ENCODE measurements at places on chromosomes 16 and 17. TPM values are rescaled to one million over a fixed set of nuclear protein-coding genes. Genes with fewer than 3 reads are reported as not detected.

DNA sequence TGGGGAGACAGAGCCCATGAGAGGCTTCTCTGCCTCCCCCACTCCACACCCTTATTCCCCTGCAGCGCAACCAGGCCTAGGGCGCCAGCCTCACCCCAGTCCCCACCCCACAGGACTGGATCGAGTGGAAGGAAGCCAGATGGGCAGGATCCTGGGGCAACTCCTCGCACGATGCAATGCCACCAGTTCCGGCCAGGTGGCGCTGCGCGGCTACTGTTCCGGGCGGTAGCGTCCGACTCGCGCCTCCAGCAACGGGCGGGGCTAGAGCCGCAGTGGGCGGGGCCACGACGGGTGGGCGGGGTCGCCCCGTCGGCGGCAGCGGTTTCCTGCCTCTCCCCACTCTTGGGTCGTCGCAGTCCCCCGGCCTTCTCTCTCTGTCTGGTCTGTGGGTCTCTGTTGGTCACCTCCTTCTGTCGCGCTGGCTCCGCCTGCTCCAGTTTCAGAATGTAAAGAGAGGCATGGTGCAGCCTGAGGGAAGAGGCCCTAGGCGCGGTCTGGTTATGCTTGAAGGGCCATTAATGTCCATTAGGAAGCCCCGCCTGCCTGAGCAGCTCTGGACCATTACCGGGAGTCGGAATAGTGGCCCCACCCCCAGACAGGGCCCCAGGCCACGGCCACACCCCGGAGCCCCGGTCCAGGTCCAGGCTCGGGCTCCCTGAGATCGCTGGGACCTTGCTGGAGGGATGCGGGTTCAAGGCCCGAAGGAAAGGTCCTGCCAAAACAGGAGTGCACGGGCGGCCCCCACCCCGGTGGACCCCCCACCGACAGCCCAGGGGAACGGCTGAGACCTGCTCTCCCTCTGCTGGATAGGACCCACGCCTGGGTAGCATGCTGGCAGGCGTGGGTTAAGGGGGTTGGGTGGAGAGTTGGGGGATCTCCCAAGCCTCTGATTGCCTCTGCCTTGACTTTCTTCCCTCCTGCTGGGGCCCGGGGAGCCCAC, 3.3 kb upstream of the NHERF2 start:
- no peak for DNase-seq

Gene ADAM11
- total RNA-seq: 0.25 TPM

Gene SPNS3
- total RNA-seq: 0.13 TPM

- no peak for DNase-seq
Observed at GRCh38 chr16:1651974-1652312, 26.1 kb upstream of the JPT2 start.

- no peak for DNase-seq
Observed at GRCh38 chr17:72426948-72427760, 306.3 kb downstream of the SOX9 start.

DNA sequence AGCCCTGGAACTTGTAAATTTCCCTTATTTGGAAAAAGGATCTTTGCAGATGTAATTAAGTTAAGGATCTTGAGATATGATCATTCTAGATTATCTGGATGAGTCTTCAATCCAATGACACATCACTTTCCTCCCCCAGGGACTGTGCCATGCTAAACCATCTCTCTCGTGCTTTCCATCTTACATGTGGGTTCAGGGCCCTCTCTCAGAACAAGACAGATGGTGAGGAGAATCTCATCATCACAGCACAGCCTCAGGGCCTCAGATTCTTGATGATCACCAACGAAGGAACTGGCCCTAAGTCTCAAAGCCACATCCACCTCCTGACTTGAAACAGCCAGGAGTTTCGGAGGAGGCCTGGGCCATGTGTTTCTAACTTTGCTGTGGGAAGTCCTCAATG, 78.7 kb downstream of the LITAF start:
- no peak for DNase-seq

GRCh38 chr16:65010125-65010524, 111.7 kb downstream of the CDH11 start:
- DNase-seq: no peak

Gene SLFN14
- total RNA-seq: not detected

- no peak for DNase-seq
Observed at GRCh38 chr17:71363661-71364060, 757.2 kb upstream of the SOX9 start.

- DNase-seq: peak; percentile 80
Observed at GRCh38 chr16:3305109-3306068, at the start of the genes TIGD7 and ZNF75A. Gene TIGD7, minus strand, starts transcription at chr16:3305430. Its CDS starts 4,816 bp downstream, at chr16:3300614. Gene ZNF75A, plus strand, starts transcription at chr16:3305497. Its CDS starts 2,932 bp downstream, at chr16:3308429.

Gene DPEP3
- not detected for total RNA-seq

Gene LITAFD
- not detected for total RNA-seq

Gene MTSS2
- 13.0 TPM for total RNA-seq

GRCh38 chr16:29820730-29821642, 724 bp downstream of the MVP start:
- no peak for DNase-seq

Gene CACNG1
- not detected for total RNA-seq

GRCh38 chr16:50265260-50265659, 1.1 kb upstream of the ADCY7 start:
- DNase-seq: no peak

Gene PRKCB
- total RNA-seq: not detected

DNA sequence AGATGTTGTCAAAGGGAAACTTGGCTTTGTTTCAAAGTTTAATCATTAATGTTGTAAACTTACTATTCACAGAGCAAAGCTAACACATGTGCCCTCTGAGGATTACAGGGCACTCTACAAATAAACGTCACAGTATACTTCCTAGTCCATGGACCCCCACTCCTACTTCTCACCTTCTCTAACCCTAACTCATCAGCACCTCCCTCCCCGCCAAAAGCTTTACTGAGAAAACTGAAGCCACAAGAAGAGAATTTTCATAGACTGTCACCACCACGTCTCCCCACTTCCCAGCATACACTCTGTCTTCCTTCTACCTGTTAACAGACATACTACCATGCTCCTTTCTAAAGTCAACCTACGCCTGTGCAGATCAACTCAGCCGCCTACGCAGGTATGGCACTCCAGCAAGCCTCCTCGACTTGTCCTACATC, 29.0 kb downstream of the HELZ start:
- DNase-seq: no peak

- no peak for DNase-seq
Observed at GRCh38 chr17:37050920-37051319, 102.2 kb downstream of the AATF start.

- DNase-seq: no peak
Observed at GRCh38 chr17:63477480-63478440, 899 bp downstream of the ACE start.

DNA sequence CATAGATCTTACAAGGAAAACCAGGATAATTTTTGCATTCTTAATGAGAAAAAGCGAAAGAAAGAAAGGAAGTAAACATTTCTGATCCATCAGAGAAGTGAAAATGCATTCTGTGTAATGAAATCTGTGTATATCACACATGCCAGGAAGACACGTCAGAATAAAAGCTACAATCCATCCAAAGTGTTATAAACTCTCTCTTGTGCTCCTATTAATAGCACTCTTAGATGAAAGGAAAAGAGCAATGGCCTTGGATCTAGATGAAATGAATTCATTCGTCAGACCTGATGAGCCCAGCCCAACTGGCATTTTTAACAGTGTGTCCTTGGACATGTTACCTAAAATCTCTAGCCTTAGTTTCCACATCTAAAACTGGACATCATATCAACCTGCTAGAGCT, 885.5 kb downstream of the CDH11 start:
- no peak for DNase-seq

DNA sequence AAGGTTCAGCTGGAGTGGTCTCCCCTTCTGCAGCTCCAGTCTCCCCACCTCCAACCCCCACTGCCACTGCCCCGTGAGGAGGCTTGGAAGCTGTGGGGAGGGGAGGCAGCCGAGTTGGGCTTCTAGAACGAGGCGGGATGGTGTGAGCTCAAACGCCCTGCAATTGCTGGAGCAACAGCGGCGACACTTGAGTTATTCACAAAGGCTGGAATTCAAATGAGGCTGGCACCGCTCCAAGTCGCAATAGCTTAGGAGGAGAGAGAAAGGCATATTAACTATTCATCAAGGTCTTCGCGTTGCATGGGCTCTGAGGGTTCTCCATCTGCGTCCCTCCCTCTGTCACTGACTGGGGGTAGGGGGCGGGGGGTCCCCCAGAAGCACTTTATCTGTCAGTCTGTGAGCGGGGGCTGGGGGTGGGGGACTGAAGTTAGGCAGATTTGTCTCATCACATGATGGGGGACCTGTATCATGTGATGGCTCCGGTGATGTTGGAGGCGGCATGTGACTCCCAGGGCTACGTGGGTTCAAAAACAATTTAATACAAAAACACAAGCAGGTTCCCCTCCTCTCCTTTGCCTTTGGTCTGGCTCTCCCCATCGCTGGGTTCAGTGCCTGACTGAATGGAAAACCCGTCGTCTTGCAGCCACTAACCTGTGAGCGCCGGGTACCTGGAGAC, 70.5 kb downstream of the RBBP6 start:
- peak; percentile 19 for DNase-seq

DNA sequence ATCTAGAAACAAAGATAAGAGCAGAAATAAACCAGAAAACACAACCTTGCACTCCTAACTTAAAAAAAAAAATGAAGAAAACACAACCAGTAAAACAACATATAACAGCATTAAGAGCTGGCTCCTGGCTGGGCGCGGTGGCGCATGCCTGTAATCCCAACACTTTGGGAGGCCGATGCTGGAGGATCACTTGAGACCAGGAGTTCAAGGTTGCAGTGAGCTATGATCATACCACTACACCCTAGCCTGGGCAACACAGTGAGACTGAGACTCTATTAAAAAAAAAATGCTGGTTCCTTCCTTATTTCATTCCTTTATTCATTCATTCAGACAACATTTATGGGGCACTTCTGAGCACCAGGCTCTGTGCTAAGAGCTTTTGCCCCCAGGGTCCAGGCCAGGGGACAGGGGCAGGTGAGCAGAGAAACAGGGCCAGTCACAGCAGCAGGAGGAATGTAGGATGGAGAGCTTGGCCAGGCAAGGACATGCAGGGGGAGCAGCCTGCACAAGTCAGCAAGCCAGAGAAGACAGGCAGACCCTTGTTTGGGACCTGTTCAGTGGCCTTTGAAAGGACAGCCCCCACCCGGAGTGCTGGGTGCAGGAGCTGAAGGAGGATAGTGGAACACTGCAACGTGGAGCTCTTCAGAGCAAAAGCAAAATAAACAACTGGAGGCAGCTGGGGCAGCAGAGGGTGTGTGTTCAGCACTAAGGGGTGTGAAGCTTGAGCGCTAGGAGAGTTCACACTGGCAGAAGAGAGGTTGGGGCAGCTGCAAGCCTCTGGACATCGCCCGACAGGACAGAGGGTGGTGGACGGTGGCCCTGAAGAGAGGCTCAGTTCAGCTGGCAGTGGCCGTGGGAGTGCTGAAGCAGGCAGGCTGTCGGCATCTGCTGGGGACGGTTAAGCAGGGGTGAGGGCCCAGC, 2.6 kb downstream of the STH start:
- DNase-seq: no peak

DNA sequence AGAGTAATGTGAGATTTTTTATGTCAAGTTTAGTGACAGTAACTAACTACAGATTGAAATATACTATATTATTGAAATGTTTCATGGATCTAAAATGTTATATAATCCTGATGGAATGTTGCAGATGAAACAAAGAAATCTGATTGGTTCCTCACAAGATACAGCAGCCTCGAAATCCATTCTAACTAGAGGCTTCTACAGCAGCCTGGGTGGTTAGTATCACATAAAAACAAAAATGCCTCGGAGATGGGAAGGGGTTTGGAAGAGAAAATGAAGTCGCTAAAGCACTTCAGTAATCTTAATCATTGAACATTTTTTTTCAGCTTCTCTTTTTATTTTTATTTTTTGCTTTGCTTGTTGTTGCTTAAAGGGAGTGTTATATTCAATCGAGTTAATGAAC, 75.2 kb downstream of the TANC2 start:
- DNase-seq: no peak

Gene CDH11
- 210 TPM for total RNA-seq

Gene ZP2
- total RNA-seq: not detected

Gene CRYM
- not detected for total RNA-seq

Gene ASGR1
- total RNA-seq: 16.4 TPM

- no peak for DNase-seq
Observed at GRCh38 chr17:68611353-68612208, 10.4 kb upstream of the FAM20A start.

- no peak for DNase-seq
Observed at GRCh38 chr17:45999900-46000290, 845 bp downstream of the STH start.

DNA sequence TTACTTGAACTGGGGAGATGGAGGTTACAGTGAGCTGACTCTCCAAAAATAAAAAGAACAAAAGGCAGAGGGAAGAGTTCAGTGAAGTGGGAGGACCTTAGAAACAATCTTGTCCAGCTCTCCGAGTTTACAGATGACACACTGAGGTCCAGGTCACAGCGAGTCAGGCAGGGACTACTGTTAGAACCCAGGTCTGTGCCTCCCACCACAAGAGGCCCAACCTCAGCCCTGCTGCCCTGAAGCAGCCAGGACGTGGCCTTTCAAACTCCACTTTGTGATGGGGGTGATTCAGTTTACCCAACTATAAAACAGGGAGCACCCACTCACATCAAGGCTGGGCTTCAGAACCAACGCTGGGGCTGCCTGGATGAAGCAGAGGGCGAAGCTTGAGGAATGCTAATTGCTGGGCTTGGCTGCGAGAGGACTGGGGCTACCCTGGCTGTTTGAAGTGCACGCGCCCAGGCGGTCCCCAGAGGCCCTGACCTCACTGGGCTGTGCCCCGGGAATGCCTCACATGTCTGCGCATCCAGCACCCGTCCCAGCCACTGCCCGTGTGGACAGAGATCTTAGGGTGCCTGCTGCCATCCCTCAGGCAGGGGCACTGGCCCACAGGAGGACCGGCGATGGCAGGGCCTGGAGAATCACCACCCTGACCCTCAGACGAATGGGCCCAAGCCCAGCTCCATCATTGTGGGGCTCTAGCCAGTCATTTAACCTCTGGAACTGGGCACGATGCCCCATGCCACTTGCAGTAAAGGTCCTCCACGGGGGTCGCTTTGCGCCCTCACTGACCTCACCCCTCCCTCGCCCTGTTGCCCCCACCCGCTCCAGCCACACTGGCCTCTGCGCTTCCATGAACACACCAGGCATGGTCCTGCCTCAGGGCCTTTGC, 11.4 kb downstream of the SLC5A10 start:
- DNase-seq: no peak

GRCh38 chr16:3800477-3801270, 79.8 kb downstream of the CREBBP start:
- DNase-seq: no peak

Gene ZG16
- total RNA-seq: not detected

- no peak for DNase-seq
Observed at GRCh38 chr17:73364155-73364522, 52.3 kb upstream of the CDC42EP4 start.
